ENCODE measurements at places on chromosomes 2 and 18.
A peak's percentile ranks its signal among the peaks of the same experiment; 100 is the strongest.

GRCh38 chr18:3051718-3052410 is 38.9 kb upstream of the LPIN2 start:
- H3K4me3 ChIP-seq = no peak overlapping the region
- DNase-seq = no peak
- H3K4me1 ChIP-seq = peaks cover 17% of the 10 kb centered on the region
- H3K27me3 ChIP-seq = peaks cover 2% of the 10 kb centered on the region

GRCh38 chr18:24381126-24381525 is 16.5 kb downstream of the OSBPL1A start:
- H3K4me3 ChIP-seq = no peak overlapping the region
- peak overlapping the region; percentile 97 for H3K27ac ChIP-seq
- peaks cover 48% of the 10 kb centered on the region for H3K4me1 ChIP-seq
- no peaks in the 10 kb centered on the region for H3K27me3 ChIP-seq
- no peak for DNase-seq

GRCh38 chr18:10927286-10927992 is 221.9 kb downstream of the PIEZO2 start:
- no peaks in the 10 kb centered on the region for H3K36me3 ChIP-seq
- no peaks in the 10 kb centered on the region for H3K27me3 ChIP-seq
- peaks cover 57% of the 10 kb centered on the region for H3K4me1 ChIP-seq
- no peak for DNase-seq

GRCh38 chr2:7116511-7116910 is 199.3 kb downstream of the RNF144A start:
- no peaks in the 10 kb centered on the region for H3K27me3 ChIP-seq
- H3K4me3 ChIP-seq = no peak overlapping the region
- peaks cover 5% of the 10 kb centered on the region for H3K36me3 ChIP-seq

- no peak overlapping the region for H3K4me3 ChIP-seq
- no peak overlapping the region for H3K27ac ChIP-seq
- peaks cover 46% of the 10 kb centered on the region for H3K4me1 ChIP-seq
- no peak for DNase-seq
- peaks cover 8% of the 10 kb centered on the region for H3K27me3 ChIP-seq
- peaks cover 6% of the 10 kb centered on the region for H3K36me3 ChIP-seq
These were observed 76.6 kb upstream of the CAPN13 start for GRCh38 chr2:30883822-30884221.

DNA sequence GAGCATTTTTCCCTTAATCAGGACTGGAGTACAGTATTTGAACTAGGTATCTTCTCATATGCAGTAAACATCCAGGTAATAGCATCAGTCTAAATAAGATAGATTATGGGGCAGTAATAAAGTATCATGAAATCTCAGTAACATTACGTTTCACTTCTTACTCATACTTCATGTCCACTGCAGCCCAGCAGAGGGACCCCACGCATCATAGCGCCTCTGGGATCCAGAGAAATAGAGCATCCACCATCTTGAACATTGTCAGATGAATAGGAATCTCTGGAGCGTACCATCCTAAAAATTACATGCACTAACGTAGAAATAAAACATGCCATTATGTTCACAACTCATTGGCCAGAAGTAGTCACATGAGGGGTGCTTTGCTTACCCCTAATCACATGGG is 499.0 kb downstream of the CPS1 start:
- H3K27ac ChIP-seq = no peak overlapping the region
- DNase-seq = peak; percentile 53
- H3K4me1 ChIP-seq = no peaks in the 10 kb centered on the region
- no peaks in the 10 kb centered on the region for H3K36me3 ChIP-seq
- H3K27me3 ChIP-seq = no peaks in the 10 kb centered on the region

GRCh38 chr2:2229626-2230432 is 101.2 kb downstream of the MYT1L start:
- H3K27me3 ChIP-seq = no peaks in the 10 kb centered on the region
- peaks cover 10% of the 10 kb centered on the region for H3K4me1 ChIP-seq
- no peaks in the 10 kb centered on the region for H3K36me3 ChIP-seq
- H3K4me3 ChIP-seq = no peak overlapping the region

- DNase-seq = no peak
- peaks cover 71% of the 10 kb centered on the region for H3K4me1 ChIP-seq
- H3K36me3 ChIP-seq = peaks cover 28% of the 10 kb centered on the region
These were observed 6.7 kb downstream of the GALNT3 start for GRCh38 chr2:165787334-165787733.

DNA sequence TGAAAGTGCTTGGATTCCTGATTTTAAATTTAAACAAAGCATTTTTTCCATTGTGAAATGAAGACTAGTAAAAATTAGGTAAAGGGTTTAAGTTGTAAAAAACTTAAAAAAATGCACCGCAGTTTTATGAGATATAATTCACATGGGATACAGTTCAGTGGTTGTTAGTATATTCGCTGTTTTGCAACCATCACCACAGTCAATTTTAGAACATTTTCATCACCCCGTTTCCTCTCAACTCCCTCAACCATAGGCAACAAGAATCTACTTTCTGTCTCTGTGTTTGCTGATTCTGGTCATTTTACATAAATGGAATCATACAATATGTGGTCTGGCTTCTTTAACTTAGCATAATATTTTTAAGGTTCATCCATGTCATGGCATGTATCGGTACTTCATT is 4.0 kb downstream of the DGKD start:
- no peaks in the 10 kb centered on the region for H3K36me3 ChIP-seq
- H3K4me1 ChIP-seq = peaks cover 28% of the 10 kb centered on the region
- DNase-seq = no peak
- H3K4me3 ChIP-seq = no peak overlapping the region
- no peak overlapping the region for H3K27ac ChIP-seq

GRCh38 chr2:47034973-47035609 is 119.5 kb upstream of the MCFD2 start:
- peak overlapping the region; percentile 77 for H3K27ac ChIP-seq
- no peak overlapping the region for H3K4me3 ChIP-seq
- no peaks in the 10 kb centered on the region for H3K27me3 ChIP-seq

DNA sequence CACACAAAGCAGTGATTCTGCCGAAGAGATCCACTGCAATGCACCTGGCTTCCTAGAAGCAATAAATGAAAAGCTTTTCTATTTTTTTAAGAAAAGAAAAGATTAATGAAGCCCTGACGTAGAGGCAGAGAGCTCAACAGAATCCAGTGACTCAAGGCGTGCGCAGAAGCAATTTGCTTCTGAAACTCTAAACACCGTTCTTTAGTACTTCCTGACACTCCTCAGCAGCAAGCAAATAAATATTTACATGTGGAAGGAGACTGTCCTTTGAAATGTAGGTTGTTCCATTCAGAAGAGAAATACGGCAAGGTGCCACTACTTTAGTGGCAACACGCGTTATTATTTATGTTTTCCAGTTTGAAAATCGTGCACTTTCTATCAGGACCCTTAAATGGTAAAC is 126.2 kb upstream of the ZNF516 start:
- H3K4me1 ChIP-seq = peaks cover 53% of the 10 kb centered on the region
- no peak overlapping the region for H3K27ac ChIP-seq
- H3K4me3 ChIP-seq = peak overlapping the region; percentile 77
- H3K27me3 ChIP-seq = peaks cover 39% of the 10 kb centered on the region

DNA sequence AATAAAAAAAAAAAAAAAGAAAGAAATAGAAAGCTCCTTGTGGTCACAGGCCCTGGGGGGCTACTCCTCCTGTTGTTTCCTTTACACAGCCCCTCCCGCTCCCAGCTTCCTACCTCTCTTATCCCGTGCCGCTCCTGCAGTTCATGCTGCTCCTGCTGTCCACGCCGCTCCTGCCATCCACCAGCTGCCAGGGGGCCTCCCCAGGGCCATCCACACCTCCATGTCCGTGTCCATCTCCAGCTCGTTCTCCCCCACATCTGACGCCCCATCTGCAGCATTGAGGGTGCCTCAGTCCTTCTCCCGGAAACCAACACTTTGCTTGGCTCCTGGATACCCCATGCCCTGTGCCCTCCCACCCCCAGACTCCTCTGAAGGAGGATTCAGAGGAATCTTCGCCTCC is 191.7 kb downstream of the EIPR1 start:
- no peaks in the 10 kb centered on the region for H3K27me3 ChIP-seq
- H3K36me3 ChIP-seq = peaks cover 6% of the 10 kb centered on the region
- H3K4me1 ChIP-seq = no peaks in the 10 kb centered on the region
- no peak overlapping the region for H3K4me3 ChIP-seq

DNA sequence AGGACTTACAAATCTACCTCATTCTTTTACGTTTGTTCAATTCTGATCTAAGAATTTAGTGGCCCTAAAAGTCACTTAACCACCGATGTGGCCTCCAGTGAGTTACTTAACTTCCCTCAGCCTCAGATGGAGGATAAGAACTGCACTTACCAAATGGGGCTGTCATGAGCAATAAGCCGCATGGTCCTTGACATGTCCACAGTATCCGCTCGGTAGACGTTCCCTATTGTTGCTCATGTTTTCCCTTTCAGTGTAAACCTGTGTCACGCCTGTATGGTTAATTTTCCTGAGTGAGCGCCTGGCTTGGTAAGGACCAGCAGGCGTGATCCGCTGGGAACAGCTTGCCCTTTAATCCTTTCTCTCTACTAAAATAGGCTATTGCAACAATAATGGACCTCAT is 20.3 kb downstream of the SEC11C start:
- no peaks in the 10 kb centered on the region for H3K27me3 ChIP-seq
- H3K4me3 ChIP-seq = no peak overlapping the region
- no peaks in the 10 kb centered on the region for H3K4me1 ChIP-seq
- no peak for DNase-seq
- H3K27ac ChIP-seq = no peak overlapping the region
- peaks cover 8% of the 10 kb centered on the region for H3K36me3 ChIP-seq

GRCh38 chr2:102337012-102337411 is 18.6 kb upstream of the IL18R1 start:
- H3K4me3 ChIP-seq = no peak overlapping the region
- H3K27me3 ChIP-seq = no peaks in the 10 kb centered on the region
- H3K36me3 ChIP-seq = no peaks in the 10 kb centered on the region

- H3K27me3 ChIP-seq = no peaks in the 10 kb centered on the region
- DNase-seq = no peak
- peak overlapping the region; percentile 91 for H3K27ac ChIP-seq
These were observed 2.5 kb downstream of the MPPE1 start for GRCh38 chr18:11905613-11906012.

GRCh38 chr2:181007086-181007837 is 26.9 kb downstream of the UBE2E3 start:
- H3K27ac ChIP-seq = no peak overlapping the region
- H3K4me3 ChIP-seq = no peak overlapping the region
- no peaks in the 10 kb centered on the region for H3K27me3 ChIP-seq
- DNase-seq = no peak
- H3K4me1 ChIP-seq = peaks cover 39% of the 10 kb centered on the region

- no peak for DNase-seq
- H3K4me3 ChIP-seq = no peak overlapping the region
- no peak overlapping the region for H3K27ac ChIP-seq
- H3K4me1 ChIP-seq = peaks cover 22% of the 10 kb centered on the region
These were observed 211.4 kb downstream of the PRKCE start for GRCh38 chr2:45862843-45863242.

GRCh38 chr2:108858894-108859293 is 72.3 kb downstream of the CCDC138 start:
- H3K4me1 ChIP-seq = no peaks in the 10 kb centered on the region
- H3K27ac ChIP-seq = no peak overlapping the region
- no peaks in the 10 kb centered on the region for H3K27me3 ChIP-seq
- no peak for DNase-seq

GRCh38 chr2:147623328-147623727 is 221.5 kb upstream of the ACVR2A start:
- no peak overlapping the region for H3K27ac ChIP-seq
- no peak overlapping the region for H3K4me3 ChIP-seq

GRCh38 chr2:134260713-134261112 is 6.8 kb downstream of the MGAT5 start:
- no peaks in the 10 kb centered on the region for H3K27me3 ChIP-seq
- DNase-seq = no peak
- no peak overlapping the region for H3K4me3 ChIP-seq
- H3K27ac ChIP-seq = no peak overlapping the region
- peaks cover 33% of the 10 kb centered on the region for H3K4me1 ChIP-seq

DNA sequence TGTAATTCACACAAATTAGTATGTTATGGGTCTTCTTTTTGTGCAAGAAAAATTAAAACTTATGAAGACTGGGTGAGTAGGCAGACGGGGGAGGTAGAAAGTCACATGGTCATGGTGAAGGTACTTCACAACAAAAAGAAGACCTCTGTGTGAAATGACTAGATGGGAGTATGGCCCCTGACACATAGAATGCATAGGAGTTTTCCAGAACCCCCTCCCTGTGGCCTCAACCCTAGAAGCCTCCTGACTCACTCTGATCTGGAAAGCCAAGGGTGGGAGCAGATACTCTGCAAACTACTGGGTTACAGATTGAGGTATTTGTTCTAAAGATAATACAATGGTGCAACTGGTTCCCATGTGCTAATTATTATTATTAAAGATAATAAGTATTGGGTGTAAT is 23.2 kb downstream of the SATB2 start:
- no peak overlapping the region for H3K27ac ChIP-seq
- H3K4me3 ChIP-seq = no peak overlapping the region
- no peaks in the 10 kb centered on the region for H3K27me3 ChIP-seq
- no peak for DNase-seq
- no peaks in the 10 kb centered on the region for H3K36me3 ChIP-seq

DNA sequence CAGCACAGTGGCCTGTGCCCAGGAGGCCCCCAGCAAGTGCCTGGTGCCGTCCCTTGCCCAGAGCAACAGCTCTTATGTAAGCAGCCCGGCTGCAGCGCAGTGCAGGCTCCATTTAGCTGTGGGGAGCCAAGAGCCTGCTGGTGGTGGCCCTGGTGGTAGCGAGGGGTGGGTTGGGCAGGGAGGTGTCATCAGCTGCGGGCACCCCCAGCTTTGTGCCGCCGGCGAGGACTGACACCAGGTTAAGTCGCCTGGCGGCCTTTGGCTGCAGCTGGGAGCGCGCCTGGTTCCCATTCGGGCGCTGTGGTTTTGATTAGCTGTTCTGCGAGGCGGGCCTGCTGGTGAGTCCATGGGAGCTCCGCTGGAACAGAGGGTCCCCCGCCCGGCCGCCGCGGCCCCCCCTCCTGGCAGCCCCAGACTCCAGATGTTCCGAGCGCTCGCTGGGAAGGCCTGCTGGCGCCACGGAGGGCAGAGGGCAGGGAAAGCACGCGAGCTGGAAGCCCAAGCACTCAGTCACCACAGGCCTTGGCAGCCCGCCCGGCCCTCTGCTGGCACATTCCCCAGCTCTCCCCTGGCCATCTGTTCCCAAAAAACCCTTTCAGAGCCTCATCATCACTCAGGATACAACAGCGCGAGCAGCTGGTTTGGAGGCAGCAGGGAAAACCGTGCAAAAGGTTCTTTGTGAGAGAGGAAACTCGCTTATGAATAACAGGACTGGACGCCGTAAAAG is 18.4 kb downstream of the ATOH8 start:
- DNase-seq = peak; percentile 59
- no peak overlapping the region for H3K4me3 ChIP-seq
- no peaks in the 10 kb centered on the region for H3K36me3 ChIP-seq
- H3K4me1 ChIP-seq = peaks cover 47% of the 10 kb centered on the region
- H3K27me3 ChIP-seq = peaks cover 26% of the 10 kb centered on the region
- no peak overlapping the region for H3K27ac ChIP-seq

GRCh38 chr2:123695426-123695825 is 329.7 kb upstream of the CNTNAP5 start:
- H3K36me3 ChIP-seq = no peaks in the 10 kb centered on the region
- no peak overlapping the region for H3K27ac ChIP-seq
- DNase-seq = no peak
- no peak overlapping the region for H3K4me3 ChIP-seq

All from WTC11 (cell line).